ENCODE measurements at places on chromosomes 11 and 22.

GRCh38 chr11:8693010-8693551 lies 10.5 kb downstream of the RPL27A start:
- no peak for DNase-seq

DNA sequence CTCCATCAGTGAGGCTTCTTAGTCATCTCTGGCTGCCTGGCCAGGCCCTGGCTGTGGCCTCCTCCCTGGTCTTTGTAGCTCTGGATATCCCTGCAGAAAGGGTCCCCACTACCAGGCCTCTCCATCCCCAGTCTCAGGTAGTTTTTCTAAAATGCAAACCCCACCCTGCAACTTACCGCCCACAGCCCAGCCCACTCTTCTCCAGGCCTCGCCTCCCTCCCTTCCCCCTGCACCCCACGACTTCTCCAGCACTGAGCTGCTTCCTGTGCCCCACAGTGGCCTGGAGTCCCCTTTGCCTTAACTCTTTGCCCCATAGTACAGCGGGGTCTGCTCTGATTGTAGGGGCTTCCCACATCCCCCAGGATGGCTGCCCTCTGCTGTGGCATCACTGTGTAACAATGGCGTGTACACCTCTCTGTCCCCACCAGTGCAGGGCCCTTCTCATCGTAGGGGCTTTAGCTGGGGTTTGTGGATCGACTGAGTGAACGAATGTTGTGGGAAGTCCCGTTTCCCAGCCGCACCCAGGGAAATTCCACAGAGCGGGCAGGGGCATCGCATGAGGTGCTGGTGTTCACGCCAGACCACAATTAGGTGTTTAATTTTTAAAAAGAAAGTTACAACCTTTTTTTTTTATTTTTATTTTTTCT lies 111.6 kb downstream of the BCR start:
- DNase-seq: no peak

- no peak for DNase-seq
Measured at GRCh38 chr11:110367571-110367970, 62.2 kb upstream of the FDX1 start.

- DNase-seq: no peak
Measured at GRCh38 chr11:118625036-118625690, 17.7 kb downstream of the PHLDB1 start.

GRCh38 chr22:50319503-50319951 lies 7.3 kb downstream of the DENND6B start:
- no peak for DNase-seq

DNA sequence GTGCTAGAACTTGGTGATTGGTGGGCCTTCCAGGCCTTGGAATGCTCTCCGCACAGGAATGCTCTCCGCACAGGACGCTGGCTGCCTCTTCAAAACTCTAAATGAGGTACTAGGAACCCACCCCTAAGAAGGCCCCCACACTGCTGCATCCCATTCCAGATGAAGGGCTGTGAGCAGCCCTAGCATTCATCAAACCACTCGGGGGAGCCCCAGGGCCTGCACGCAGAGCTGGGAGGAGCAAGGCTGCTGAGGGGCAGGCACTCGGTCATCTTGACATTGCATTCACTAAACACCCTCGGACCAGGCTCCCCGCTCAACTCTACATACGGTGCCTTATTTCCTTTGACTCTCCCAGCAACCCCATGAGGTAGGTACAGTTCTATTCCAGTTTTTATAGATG lies 49.2 kb upstream of the EMID1 start:
- no peak for DNase-seq

- DNase-seq: no peak
Measured at GRCh38 chr22:40033586-40034380, 39.0 kb downstream of the FAM83F start.

DNA sequence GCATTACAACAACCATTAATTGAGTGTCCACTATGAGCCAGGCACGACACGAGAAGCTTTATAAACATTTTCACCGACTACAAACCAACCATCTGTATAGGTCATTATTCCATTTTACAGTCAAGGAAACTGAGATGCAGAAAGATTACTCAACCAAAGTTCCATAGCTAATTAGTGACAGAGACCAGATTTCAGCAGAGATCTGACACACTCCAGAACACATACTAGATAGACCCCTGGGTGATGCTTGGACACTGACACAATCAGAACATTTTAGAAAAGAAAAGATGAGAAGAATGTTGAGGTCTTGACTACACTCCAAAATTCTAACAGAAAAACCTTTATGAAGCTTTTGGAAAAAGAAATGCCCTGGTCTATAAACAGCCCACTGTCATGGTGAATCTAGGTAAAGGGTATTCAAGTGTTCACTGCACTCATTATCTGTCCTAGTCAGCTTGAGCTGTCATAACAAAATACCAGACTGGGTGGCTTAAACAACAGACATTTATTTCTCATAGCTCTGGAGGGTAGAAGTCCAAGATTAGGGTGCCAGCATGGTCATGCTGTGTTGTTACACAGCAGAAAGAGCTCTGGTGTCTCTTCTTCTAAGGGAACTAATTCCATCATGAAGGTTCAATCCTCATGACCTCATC lies 89.0 kb downstream of the RELT start:
- DNase-seq: no peak

DNA sequence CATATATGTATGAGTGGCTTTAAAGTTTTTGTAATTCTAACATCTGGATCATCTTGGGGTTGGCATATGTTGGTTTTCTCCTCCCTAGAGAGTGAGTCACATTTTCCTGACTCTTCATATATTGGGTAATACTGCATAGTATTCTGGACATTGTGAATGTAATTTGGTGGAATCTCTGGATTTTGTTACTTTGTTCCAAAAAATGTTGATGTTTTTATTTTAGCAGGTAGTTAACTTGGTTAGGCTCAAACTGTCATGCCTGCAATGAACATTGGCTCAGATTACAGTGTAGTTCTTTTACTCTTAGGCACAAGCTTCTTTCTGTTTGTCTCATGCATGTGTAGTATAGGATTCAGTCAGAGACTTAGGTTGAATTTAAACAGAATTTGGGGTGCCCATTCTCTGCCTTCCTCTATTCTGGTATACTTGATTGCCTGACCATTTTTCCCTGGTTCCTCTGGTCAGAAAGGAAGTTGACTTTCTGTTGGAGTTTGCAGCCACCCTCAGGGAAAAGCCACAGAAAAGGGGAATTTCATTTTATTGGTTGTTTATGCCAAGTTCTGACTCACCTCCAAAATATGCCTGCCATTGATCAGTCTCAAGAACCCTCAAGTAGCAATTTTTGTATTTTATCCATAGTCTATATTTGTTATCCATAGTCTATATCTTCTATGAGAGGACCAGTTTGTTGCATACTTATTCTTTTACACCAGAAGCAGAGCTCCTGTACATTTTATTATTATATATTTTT lies 151.7 kb downstream of the UVRAG start:
- DNase-seq: peak; percentile 40

- DNase-seq: no peak
Measured at GRCh38 chr22:24086310-24086709, 75.2 kb downstream of the CABIN1 start.

DNA sequence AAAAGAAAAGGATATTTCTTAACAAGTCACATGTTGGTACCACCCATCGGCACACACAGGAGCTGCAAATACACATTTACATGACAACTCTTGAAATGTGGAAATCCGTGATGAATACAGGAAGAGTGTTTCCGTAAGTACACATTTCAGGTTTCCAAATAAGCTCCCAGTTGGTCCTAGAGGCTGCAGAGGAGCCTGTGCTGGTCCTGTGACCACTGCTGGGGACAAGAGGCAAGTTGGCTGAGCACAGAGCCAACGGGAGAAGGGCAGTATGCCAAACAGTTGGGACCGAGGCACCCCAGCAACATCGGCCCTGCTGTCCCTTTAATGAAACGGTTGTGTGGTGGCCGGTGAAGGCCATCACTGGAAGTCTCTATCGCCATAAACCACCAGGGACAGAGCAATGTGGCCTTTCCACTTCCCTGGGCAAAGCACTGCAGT lies 38.5 kb upstream of the ARFGAP3 start:
- no peak for DNase-seq

- DNase-seq: no peak
Measured at GRCh38 chr22:26588729-26589366, 1.1 kb downstream of the TPST2 start.

- DNase-seq: peak; percentile 49
Measured at GRCh38 chr22:50576070-50576469, 2.2 kb downstream of the CPT1B start.

GRCh38 chr11:92002568-92002967 lies 222.1 kb upstream of the FAT3 start:
- no peak for DNase-seq

GRCh38 chr11:70116386-70117065 lies 38.4 kb downstream of the ANO1 start:
- no peak for DNase-seq

- no peak for DNase-seq
Measured at GRCh38 chr11:63769714-63770455, 1.3 kb upstream of the ZFTA start.

GRCh38 chr11:93032580-93032979 lies 63.1 kb downstream of the MTNR1B start:
- DNase-seq: no peak

DNA sequence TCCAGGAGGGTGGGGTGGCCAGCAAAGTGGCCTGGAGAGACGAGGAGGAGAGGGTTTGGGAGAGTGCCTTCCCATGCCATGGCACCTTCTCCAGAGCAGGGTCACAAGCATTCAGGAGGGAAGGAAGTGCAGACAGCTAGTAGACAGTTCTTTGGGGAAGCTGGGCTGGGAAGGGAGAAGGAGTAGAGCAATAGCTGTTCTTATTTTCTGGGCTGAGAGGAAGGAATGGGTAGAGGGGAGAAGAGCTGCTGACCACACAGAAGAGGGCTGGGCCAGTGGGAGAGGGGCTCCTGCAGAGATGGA lies 14.8 kb upstream of the PICK1 start:
- no peak for DNase-seq

- no peak for DNase-seq
Measured at GRCh38 chr11:102575012-102575411, 44.5 kb upstream of the MMP7 start.

- no peak for DNase-seq
Measured at GRCh38 chr22:39706376-39707140, 136.0 kb downstream of the CACNA1I start.

DNA sequence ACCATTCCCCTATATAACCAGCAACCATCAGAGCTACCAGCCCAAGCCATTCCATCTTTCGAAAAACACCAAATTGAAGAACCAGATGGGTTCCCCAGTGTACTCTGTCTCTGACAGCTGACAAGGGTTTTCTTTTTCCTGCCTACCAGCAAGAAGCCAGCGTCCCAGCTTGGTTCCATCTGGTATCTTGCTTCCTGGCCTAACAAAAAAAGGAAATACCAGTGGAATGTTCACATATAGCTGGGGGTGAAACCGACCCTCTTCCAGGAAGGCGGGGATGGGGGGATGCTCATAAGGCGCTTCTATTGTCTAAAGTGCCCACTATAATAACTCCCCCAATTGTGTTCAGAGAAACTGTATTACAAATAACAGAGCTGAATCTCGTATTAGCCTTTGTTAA lies 172.3 kb downstream of the LDLRAD3 start:
- no peak for DNase-seq

GRCh38 chr11:95257456-95257971 lies 26.5 kb upstream of the SESN3 start:
- DNase-seq: no peak

- DNase-seq: no peak
Measured at GRCh38 chr11:131880316-131880715, 509.9 kb downstream of the NTM start.

DNA sequence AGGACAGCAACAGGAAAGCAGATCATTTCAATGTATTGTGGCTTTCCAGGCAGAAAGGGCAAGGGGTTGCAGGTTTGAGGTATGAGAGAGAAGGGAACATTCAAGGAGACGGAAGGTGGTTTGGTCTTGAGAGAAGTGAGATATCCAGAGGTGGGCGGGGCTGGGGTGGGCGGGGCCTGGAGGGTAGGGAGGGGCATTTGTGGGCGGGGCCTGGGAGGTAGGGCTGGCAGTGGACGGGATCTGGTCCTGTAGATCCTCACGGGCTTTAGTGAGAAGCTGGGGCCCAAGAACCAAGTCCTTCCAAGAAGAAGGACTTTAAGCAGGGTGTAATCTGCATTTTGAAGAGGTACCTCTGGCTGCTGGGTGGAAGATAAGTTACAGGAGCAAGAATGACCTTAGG lies 199.2 kb downstream of the MN1 start:
- DNase-seq: no peak
